Vagina (tissue), 2 donors: ENCODE measurements at places on chromosomes 13 and 19.

DNA sequence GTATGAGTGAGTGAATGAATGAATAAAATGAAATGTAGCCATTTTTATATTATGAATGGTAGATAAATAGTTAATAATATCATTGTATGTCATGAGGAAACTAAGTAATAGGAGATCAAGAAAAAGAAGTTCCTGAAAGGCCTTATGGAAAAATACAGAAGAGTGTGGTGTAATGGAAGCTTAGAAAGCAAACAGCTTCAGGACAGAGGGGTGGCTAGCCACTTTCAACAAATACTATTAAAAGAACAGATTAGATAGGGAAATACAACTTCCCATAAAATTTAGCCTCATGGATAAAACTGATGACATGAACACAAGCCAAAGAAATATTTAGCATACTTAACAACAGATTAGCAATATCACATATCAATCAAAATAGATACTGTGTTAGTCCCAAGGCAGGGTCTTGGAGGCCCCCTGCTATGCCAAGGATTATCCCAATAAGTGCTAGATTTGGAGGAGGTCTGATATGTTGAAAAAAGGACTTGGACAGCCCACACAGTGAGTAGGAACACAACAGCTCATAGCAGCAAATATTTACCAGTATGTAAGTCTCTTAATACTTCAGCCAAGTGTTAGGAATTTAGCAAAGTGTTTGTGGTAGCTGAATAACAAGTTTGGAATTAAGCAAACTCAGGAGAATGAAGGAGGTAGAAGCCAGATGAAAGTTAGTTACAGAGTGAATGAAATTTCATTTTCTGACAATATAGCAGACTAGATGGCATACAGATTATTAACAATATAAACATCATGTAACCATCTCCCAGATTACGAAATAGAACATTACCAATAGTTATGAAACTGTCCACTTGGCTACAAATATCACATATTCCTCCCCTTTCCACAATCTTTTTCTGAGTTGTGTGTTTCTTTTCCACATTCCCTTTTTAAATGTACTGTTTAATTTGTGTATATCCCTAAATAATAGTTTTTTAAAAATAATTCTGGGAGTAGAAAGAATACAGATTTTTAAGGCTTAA lies 1632.0 kb downstream of the PCDH9 start:
- DNase-seq, result no peak

GRCh38 chr13:54194233-54195024 lies 1165.8 kb downstream of the OLFM4 start:
- DNase-seq, result no peak

- DNase-seq, result peak; percentile 87
Observed at GRCh38 chr13:19959141-19959830, 759 bp downstream of the ZMYM2 start.

GRCh38 chr13:57734306-57734705 lies 102.8 kb downstream of the PCDH17 start:
- no peak for DNase-seq

GRCh38 chr13:30585748-30586262 lies 31.9 kb upstream of the USPL1 start:
- DNase-seq, result no peak

DNA sequence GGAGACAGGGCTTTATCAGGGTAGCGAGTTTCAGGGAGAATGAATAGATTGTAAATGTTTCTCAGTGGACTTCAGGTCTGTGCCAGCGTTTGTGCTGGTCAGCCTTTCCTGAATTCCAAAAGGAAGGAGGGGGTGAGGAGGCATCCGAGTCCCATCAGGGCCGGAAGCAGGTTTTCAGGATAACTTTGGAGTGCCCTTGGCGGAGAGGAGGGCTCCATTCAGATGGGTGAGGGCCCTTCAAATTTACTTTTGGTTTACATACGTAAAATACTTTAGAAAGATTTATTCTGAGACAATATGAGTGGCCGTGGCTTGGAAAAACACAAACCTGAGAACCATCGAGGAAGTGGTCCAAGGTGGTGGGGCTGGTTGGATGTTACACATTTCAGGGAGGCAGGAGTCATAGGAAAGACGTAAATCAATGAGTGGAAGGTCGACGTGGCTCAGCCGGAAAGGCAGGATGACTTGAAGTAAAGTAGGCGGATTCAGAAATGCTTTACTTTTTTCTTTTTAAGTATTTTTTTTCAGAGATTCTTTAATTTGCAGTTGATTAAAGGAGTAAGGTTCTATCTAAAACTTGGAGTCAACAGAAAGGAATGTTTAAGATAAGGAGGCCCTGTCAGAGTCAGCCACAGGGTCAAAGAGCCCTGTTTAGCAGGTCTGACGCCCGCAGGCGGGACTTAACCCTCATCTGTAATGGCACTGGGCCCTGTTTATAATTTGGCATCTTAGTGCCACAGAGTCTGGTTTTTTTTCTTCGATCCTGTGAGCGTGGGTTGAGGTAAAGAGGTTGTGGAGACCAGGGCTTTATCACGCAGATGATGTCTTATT lies 32.8 kb downstream of the ATP11A start:
- no peak for DNase-seq

- DNase-seq, result no peak
Observed at GRCh38 chr19:41928754-41929535, 696 bp upstream of the ERFL start.

- DNase-seq, result peak; percentile 47
Observed at GRCh38 chr13:51923983-51924539, 62.3 kb downstream of the CCDC70 start.

- no peak for DNase-seq
Observed at GRCh38 chr13:21657538-21657937, 13.3 kb upstream of the FGF9 start.

GRCh38 chr13:45479661-45480060 lies 14.9 kb downstream of the COG3 start:
- no peak for DNase-seq

GRCh38 chr19:34474233-34474989 lies 7.1 kb upstream of the WTIP start:
- no peak for DNase-seq

GRCh38 chr13:97254816-97255215 lies 32.7 kb downstream of the MBNL2 start:
- DNase-seq, result peak; percentile 62

GRCh38 chr13:49563516-49563915 lies 21.8 kb downstream of the RCBTB1 start:
- DNase-seq, result no peak

DNA sequence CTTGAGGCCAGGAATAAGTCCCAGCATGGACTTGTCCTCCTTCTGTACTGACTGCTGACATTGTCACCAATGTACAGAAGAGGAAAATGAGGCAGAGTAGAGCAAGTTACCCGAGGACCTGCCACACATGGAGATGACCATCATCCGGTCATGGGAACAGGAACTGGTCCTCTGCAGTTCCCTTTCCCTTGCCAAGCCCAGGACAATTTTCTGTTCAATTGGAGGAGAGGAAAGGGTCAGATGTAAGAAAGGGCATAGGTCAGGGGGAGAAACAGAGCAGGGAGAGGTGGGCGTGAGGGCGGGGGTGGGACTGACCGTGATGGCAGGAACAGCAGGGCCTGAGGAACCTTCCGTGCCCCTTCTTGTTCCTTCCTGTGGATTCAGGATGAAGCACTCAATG lies 18.6 kb downstream of the PHLDB3 start:
- no peak for DNase-seq

DNA sequence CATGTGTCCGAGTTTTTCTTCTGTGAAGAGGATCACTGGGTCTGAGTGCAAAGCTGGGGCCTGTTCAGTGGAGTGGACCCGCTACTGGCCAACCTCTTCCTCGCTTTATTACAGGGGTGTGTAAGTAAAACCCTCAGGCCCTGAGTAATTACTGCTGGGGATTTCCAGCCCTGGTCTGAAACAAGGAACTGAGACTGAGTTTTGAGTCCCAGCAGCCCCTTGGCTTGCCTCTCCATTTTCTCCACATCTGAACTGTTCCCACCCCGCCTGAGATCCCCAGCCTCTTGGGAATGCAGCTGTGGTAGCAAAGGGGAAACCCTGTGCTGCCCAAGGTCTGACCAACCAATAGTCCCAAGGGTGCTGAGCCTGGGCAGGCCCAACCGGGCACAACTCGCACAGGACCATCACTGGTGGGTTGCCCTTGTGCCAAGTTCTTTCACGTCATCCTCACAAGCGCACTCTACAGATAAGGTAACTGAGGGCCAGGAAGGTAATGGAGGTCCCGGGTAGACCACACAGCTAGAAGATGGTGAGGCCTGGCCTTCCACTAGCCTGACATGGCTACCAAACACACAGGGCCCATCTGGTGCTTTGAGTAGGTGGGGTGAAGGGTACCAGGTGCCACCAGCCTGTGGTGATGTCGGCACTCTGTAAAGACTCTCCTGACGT lies 13.7 kb upstream of the SLC35E1 start:
- no peak for DNase-seq
